Activated CD4-positive, alpha-beta memory T cell treated with anti-CD3 and anti-CD28 coated beads for 36 hours (primary cell): ENCODE measurements at places on chromosomes 13 and 19. TPM values are rescaled to one million over a fixed set of nuclear protein-coding genes. Genes with fewer than 3 reads are reported as not detected.

DNA sequence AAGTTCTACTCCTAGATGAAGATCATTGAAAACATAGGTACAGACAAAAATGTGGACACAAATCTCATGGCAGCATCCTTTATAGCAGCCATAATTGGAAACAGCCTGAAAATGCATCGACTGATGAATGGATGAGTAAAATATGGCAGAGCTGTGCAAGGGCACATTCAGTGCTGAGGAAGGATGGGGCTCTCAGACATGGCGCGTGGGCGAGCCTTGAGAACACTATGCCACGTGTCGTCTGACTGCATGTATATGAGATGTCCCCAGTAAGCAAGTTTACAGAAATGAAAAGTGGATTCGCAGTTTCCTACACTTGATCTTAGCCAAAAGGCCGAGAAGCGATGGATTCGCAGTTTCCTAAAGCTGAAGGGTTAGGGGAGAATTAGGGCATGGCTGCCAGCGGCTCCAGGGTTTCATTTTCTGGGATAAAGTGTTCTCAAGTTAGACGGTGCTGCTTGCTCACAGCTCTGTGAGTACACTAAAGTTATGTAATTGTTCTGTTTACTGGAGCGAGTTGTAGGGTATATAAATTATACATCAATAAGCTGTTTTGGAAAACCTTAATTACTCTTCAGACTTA lies 78.0 kb downstream of the RAB20 start:
- no peak for DNase-seq

DNA sequence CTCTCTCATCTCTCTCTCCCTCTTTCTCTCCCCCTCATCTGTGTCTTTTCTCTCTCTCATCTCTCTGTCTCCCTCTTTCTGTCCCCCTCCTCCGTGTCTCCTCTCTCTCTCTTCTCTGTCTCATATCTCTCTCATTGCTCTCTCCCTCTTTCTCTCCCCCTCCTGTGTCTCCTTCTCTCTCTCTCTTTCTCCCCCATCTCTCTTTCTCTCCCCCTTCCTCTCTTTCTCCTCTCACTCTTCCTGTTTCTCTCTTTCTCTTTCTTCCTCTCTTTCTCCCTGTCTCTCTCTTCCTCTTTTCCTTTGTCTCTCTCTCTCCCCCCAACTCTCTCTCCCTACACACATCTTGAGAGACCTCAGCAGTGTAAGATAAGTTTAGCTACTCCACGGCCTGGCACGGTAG lies 4.9 kb upstream of the RDH13 start:
- no peak for DNase-seq

- no peak for DNase-seq
These were observed 717.7 kb upstream of the ATXN8OS start for GRCh38 chr13:69389899-69390298.

Gene CGB3
- not detected for total RNA-seq

Gene SULT2A1
- total RNA-seq: not detected

Gene PRKD2
- total RNA-seq: 84.4 TPM

DNA sequence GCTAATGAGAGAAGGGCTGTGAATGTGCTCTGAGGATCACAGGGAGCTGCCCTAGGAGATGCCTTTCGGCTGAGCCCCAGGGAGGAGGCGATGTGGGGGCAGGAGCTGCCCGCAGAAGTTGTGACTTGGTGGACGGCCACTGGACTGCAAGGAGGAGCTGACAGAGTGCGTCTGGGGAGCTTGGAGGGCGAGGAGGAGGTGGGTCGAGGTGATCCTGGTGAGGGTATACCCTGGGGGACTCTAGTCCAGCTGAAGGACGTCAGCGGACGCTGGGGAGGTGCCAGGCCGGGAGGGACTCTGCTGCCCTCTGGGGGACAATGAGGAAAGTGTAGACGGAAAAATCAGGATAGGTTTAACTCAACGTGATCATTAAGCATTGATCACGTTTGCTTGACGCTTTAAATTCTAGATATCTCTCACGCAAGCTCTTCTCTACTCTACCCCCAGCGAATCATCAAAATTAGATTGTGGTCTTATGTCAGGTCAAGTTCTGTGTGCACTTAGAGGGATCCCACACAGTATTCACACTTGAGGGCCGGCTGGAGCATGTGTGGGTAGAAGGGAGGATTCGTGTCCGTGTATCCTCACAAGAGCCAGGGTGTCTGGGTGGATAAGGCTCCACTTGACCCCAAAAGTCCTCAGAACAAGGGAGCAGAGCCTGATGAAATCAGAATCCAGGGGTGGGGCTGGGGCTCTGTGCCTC lies 3.3 kb upstream of the CEACAM7 start:
- peak; percentile 34 for DNase-seq

Gene GNG7
- total RNA-seq: 0.53 TPM

Gene CGB5
- not detected for total RNA-seq

- DNase-seq: no peak
These were observed 905.6 kb upstream of the SPRY2 start for GRCh38 chr13:81246556-81246955.

Gene SELENOW
- 174 TPM for total RNA-seq

DNA sequence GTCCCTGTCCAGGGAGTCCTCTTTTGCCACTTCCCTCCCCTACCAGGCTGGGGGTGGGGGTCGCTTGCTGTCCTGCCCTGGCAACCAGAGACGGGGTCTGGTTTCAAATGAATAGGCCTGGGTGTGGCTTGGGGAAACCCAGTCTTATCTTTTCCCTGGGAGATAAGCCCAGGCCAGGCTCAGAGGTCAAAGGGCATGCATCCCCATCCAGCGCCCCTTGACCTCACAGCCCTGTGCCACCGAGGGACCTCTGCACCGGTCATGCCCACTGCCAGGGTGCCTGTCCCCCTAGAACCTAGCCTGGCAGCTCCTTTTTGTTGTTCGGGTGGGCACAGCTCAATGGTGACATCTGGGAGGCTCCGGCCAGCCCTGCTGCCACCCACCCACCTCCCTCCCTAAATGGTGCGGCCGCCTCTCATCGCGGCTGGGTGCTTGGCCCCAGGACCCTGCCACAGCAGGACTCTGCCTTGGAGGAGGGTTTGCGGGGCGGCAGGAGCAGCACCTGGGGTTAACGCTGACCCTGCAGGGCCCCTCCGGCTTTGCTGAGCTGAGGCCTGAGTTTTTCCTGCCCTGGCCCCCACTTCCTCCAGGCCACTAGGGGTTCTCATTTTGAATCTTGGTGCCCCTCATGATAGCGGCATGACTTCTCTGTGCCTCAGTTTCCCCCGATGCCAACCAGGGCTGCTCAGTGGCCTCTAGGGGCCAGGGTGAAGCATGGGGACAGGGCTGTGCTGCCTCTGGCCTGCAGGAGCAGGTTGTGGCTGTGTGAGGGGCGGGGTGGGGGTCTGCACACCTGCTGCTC lies 2.9 kb upstream of the CERS1 start:
- DNase-seq: no peak

Gene MYO16
- 0.10 TPM for total RNA-seq

- no peak for DNase-seq
These were observed 5.6 kb downstream of the NANOS2 start for GRCh38 chr19:45908956-45909355.

Gene BEST2
- total RNA-seq: not detected

GRCh38 chr19:48720251-48720612 lies 707 bp upstream of the MAMSTR start:
- no peak for DNase-seq

DNA sequence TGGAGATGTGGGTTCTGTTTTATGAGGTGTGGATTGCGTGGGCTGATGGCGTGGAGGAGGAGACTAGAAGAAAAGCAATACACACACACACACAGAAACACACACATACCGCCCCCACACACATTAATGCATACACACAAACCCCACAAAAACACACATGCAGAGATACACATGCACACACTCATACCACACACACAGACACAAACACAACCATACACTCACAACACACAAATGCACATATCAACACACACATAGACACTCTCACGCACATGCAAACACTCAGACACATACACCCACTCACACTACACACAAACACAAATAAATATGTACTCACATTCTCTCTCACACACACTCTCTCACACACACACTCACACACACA lies 75.7 kb upstream of the UBL3 start:
- DNase-seq: no peak

GRCh38 chr13:94646904-94647303 lies 45.2 kb downstream of the GPR180 start:
- DNase-seq: no peak
